Activated CD4-positive, alpha-beta T cell treated with anti-CD3 and anti-CD28 coated beads, Interleukin-2, amount 10 ng/mL, durations not matched to agents 7 days and 5 days (primary cell): ENCODE measurements at places on chromosomes 2 and 18. TPM values are rescaled to one million over a fixed set of nuclear protein-coding genes. Genes with fewer than 3 reads are reported as not detected.

DNA sequence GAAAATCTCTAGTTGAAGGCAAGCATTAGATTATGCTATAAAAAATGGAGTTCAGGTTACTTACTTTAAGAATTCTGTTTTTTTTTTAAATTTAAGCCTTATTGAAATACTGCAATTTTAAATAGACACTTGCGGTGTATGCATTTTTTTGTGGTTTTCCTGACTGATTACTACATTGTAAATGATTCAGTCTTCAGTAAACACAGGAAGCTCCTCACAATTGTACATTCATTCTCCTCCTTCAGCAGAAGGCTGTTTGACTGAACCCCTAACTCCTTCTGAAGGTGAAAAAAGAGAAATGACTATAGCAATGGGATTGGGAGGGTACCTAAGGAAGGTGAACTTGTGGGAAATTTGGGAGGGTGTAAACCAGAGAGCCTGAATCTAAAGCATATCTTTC is 136.1 kb downstream of the GCA start:
- DNase-seq: no peak

Gene PTCD3
- total RNA-seq: 141 TPM

- DNase-seq: no peak
These were observed 130.4 kb upstream of the PELI1 start for GRCh38 chr2:64274399-64275173.

GRCh38 chr18:58402951-58403702 is 225.8 kb downstream of the ALPK2 start:
- no peak for DNase-seq

GRCh38 chr2:105635564-105635963 is 109.1 kb upstream of the NCK2 start:
- no peak for DNase-seq

GRCh38 chr2:58688813-58689212 is 447.7 kb upstream of the FANCL start:
- no peak for DNase-seq

Gene TLX2
- 0.52 TPM for total RNA-seq

DNA sequence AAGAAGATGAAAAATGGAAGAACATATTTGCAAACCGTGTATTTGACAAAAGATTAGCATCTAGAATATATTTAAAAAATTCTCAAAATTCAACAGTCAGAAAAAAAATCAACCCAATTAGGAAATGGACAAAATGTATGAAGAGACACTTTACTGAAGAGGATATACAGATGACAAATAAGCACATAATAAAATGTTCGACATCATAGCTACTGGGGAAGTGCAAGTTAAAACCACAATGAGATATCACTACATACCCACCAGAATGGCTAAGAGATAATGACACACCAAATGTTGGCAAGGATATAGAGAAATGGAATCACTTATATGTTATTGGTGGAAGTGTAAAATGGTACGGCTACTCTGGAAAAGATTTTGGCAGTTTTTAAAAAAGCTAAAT is 11.7 kb upstream of the NUP35 start:
- DNase-seq: no peak
